Ovary (tissue), 10 donors: ENCODE measurements at places on chromosomes 3 and 15. TPM values are rescaled to one million over a fixed set of nuclear protein-coding genes. Genes with fewer than 3 reads are reported as not detected.

GADL1 gene
- total RNA-seq, result 0.20 TPM

- H3K4me3 ChIP-seq, result no peak overlapping the region
- no peaks in the 10 kb centered on the region for H3K4me1 ChIP-seq
- H3K27ac ChIP-seq, result peak overlapping the region; percentile 100
- H3K36me3 ChIP-seq, result no peaks in the 10 kb centered on the region
Measured at GRCh38 chr3:187748050-187748481, 2.8 kb upstream of the BCL6 start.

- no peaks in the 10 kb centered on the region for H3K36me3 ChIP-seq
- H3K4me3 ChIP-seq, result no peak overlapping the region
- no peaks in the 10 kb centered on the region for H3K4me1 ChIP-seq
- no peak overlapping the region for H3K27ac ChIP-seq
- no peak for DNase-seq
Measured at GRCh38 chr3:98778383-98778782, 15.2 kb downstream of the ST3GAL6 start.

- H3K4me3 ChIP-seq, result no peak overlapping the region
- peaks cover 20% of the 10 kb centered on the region for H3K4me1 ChIP-seq
- H3K27me3 ChIP-seq, result no peaks in the 10 kb centered on the region
- peak overlapping the region; percentile 40 for H3K27ac ChIP-seq
- no peak for DNase-seq
Measured at GRCh38 chr3:48465237-48465530, 18.6 kb downstream of the ATRIP start.

GRCh38 chr3:28252001-28252431, 10.6 kb downstream of the CMC1 start:
- H3K27ac ChIP-seq, result no peak overlapping the region
- H3K4me1 ChIP-seq, result no peaks in the 10 kb centered on the region
- no peak overlapping the region for H3K4me3 ChIP-seq
- H3K27me3 ChIP-seq, result no peaks in the 10 kb centered on the region
